ENCODE measurements at places on chromosomes 2 and 18. TPM values are rescaled to one million over a fixed set of nuclear protein-coding genes. Genes with fewer than 3 reads are reported as not detected.

LAMA3 gene
- 2.8 TPM for total RNA-seq

OTOS gene
- not detected for total RNA-seq

EHBP1 gene
- total RNA-seq, result 17.9 TPM

ZC3H6 gene
- 1.2 TPM for total RNA-seq

FIGN gene
- total RNA-seq, result under 0.01 TPM

SPHKAP gene
- not detected for total RNA-seq

SLC5A7 gene
- total RNA-seq, result not detected

GAD1 gene
- 0.40 TPM for total RNA-seq

UGGT1 gene
- total RNA-seq, result 39.2 TPM
